Cortex of kidney (tissue), 1 donor: ENCODE measurements at places on chromosomes 3 and 15.

DNA sequence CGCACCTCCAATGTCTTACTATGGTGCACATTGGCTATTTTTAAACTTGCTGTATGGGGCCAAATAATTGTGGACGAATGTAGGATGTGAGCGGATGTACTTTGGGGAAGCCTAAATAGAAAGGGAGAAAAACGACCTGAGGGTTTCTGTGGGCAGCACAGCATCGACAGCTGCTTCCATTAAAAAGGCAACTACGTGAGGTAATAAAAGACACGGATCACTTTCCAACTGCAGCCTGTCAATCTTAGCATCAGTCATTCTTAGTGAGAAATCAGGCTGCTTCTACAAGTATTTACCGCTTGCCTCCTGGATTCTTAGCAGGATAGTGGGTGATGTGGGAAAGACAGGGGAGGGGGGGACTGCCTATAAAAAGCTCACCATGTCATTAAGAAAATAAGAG lies 186.7 kb upstream of the SLC2A2 start:
- DNase-seq = no peak

GRCh38 chr3:159796744-159797143 lies 191.9 kb upstream of the IL12A start:
- no peak for DNase-seq

DNA sequence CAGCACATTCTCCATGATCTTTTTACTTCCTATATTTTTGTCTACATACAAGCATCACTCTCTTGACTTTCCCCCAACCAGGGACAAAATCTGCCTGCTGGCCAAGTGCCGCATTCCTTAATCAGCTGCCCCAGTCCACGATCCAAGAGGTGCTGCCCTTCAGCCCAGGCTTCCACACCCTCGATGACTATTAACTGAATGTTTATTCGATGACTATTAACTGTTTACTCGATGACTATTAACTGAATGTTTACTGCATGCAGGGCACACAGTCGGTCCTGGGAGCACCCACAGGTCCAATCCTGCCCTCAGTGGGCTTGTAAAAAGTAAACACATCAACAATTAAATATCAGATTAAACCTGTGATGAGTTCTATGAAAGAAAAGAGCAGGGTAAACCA lies 256.9 kb downstream of the ARRDC4 start:
- no peak for DNase-seq

- no peak for DNase-seq
Measured at GRCh38 chr15:67736810-67737209, 88.5 kb upstream of the SKOR1 start.

GRCh38 chr3:47016934-47017435 lies 37.5 kb downstream of the NBEAL2 start:
- no peak for DNase-seq

DNA sequence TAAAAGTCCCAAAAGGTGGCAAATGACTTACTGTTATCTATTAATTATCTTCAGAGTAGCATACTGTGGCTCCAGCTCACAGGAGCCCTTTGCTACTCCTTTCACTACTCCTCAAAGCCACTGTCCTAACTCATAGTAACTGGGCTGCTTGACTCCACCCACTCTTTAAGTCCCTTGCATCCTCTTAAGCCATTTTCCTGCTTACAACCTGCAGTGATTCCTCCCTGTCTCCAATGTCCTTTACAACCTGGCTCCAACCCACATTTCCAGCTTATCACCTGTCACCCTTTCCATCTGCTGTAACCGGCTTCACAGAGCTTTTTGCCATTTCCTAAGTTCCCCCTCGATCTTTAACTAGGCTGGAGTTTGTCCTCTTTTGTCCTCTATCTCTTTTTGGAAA lies 388.1 kb downstream of the FGF12 start:
- no peak for DNase-seq

DNA sequence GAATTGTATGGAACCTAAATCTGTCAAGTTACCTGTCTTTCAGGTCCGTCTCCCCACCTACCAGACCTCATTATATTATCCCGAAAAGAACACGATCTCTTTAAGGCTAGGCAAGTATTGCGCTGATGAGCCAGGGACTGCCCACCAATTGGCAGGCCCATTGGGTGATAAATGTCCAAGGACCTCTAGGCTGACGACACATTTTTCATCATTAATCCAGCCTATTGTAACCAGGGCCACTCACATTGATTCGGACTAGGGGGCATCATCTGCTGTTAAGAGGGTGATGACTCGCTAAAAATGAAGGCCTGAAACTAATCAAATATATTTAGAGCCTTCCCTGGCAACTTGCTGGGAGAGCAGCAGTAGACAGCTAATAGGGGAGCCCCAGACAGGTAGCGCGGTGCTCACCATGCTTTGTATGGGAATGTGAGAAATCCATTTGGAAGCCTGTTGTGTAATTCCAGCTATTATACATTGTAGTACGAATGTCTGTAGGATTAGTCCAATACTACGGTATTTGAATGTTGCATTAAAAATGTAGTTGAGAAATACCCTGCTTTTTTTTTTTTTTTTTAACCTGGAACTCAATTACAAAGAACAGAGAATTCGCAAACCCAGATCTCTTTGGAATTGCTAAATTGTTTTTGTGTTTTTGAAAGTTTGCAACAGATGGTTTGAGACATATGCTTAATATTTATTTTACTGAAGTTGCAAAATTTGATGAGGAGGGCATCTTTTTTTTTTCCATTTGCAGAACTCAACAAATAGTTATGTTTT lies 156.1 kb downstream of the ROBO2 start:
- DNase-seq = no peak

- no peak for DNase-seq
Measured at GRCh38 chr15:56058986-56059385, 65.6 kb upstream of the NEDD4 start.

DNA sequence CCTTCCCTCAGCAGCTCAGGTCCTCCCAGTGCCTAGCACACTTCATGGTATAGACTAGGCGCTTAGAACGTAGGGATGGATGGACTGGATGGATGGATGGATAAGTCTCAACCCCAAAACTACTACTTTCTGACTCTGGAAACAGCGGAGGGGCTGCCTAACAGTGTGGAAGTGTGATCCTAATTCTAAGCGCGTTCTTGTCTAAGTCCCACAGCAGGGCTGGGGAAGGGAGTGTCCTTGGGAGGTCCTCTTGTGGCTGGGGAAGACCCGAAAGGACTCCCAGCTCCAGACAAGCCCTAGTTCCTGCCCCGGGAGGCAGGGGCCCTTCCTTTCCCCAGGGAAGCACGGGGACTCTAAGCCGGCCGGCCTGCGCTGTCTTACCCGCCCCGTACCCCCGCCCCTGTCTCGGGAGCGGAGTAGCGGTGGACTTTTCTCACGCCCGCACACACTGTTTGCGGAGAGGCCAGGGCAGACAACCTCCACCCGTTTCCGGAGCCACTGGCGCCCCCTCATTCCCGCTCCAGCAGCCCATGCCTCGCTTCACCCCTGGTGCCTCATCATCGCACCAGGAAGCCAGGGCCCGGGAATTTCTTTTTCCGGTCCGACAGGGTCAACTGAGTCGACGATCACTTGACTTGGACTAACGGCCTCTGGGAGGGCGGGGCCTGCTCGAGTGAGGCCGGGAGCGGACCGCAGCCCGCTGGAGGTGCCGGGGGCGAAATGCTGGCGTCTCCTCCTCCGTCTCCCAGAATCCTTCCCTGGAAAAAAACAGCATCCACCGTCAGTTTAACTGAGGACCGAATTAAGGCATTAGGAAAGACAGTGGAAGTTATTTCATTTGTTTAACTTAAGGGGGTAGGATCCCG lies 133.3 kb downstream of the TBC1D2B start:
- DNase-seq = no peak

GRCh38 chr3:177377166-177377565 lies 179.9 kb upstream of the TBL1XR1 start:
- no peak for DNase-seq

GRCh38 chr3:111531446-111531845 lies 10.6 kb upstream of the CD96 start:
- no peak for DNase-seq

GRCh38 chr3:104510131-104510849 lies 856.4 kb upstream of the ALCAM start:
- DNase-seq = no peak

GRCh38 chr3:197303452-197303851 lies 5.0 kb upstream of the DLG1 start:
- no peak for DNase-seq

DNA sequence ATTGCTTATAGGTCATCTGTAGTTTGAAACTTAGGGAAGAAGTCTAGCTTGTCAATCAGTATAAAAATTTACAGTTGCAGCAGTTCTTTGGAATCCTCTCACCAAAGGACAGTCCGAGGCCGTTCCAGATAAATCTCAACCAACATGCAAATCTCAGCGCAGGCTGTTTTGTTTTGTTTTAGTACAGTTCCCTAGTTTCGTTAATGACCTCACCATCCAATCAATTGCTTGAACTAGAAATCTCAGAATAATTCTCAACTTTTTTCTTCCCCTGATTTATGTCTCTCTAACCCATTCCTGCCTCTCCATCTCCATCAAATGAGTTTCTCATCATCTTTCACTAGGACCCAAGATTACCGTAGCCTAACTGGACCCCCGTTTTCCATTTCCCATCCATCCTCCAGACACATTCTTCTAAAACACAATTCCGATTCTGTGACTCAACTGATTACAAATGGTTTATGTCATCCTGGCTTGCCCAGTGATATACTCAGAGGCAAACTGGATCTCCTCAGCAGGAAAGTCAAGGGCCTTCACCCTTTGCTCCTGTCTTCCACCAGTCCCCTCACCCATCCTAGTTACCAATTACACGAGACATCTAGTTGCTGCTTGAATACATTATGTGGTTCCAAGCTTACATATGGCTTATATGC lies 1.3 kb downstream of the SMCO1 start:
- DNase-seq = no peak

DNA sequence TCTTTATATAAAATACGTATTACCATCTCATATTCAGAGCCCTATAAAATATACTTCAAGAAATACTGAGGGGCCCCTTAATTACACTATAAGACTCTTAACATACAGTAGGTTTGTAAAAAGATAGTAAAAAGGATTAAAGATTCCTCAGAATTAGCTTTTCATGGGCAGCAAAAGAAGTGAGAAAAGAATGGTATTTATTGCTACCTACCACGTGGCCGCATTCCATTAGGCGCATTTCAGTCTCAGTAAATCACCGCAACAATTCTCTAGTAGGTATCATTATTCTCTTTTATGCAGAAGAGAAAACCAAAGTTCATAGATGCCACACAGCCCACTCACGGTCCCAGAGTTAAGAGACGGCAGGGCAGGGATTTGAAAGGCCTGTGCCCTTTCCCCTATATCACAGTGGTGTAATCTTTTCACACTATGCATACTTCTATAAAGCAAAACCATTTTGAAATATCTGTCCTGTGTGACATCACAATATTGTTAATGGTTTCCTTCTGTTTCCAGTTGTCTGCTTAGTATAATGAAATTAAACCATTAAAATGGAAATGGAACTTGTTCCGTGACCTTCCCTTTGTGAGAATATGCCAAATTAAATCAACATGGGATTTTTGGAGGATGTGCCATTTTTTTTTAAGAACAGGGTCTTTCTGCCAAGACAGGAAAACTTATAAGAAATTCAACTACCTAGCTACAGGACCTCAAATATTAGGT lies 1072.2 kb downstream of the FHIT start:
- DNase-seq = no peak

DNA sequence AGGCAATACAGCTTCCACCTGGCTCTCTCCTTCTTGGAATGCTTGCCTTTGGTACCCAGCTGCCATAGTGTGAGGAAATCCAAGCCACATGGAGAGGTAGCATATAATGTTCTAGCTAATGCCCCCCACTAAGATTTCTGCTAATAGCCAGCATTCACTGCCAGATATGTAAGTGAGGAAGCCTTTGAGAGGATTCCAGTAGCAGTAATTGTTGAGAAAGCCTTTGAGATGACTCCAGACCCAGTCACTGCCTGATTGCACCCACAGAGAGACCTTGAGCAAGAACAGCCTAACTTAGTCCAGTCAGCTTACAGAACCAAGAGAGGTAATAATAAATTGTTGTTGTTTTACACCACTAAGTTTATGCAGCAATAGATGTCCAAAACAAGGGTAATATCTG lies 63.1 kb downstream of the STRIT1 start:
- DNase-seq = no peak

- no peak for DNase-seq
Measured at GRCh38 chr3:31004025-31004678, 109.7 kb upstream of the GADL1 start.

DNA sequence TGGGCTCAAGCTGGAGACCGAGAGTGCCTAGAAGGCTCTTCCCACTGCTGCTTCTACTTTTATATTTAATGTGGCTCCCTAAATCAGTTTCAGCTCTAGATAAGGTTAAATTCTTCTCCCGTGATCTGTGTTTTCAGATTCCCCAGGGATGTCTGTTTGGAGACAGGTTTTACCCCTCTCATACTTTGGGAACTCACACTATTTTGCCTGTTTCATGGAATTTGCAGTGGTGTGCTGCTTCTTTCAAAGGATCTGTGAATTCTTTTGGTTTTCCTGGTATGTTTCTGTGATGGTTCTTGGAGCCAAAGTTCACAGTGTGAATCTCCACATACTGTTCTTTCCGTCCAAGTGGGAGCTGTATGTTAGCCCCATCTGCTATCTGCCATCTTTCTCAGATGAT lies 238.3 kb upstream of the SLITRK3 start:
- no peak for DNase-seq

- no peak for DNase-seq
Measured at GRCh38 chr3:123791898-123792297, 92.2 kb downstream of the MYLK start.

GRCh38 chr3:87997966-87998365 lies 60.8 kb downstream of the CGGBP1 start:
- DNase-seq = no peak

GRCh38 chr15:93451265-93451664 lies 362.3 kb upstream of the RGMA start:
- DNase-seq = no peak

DNA sequence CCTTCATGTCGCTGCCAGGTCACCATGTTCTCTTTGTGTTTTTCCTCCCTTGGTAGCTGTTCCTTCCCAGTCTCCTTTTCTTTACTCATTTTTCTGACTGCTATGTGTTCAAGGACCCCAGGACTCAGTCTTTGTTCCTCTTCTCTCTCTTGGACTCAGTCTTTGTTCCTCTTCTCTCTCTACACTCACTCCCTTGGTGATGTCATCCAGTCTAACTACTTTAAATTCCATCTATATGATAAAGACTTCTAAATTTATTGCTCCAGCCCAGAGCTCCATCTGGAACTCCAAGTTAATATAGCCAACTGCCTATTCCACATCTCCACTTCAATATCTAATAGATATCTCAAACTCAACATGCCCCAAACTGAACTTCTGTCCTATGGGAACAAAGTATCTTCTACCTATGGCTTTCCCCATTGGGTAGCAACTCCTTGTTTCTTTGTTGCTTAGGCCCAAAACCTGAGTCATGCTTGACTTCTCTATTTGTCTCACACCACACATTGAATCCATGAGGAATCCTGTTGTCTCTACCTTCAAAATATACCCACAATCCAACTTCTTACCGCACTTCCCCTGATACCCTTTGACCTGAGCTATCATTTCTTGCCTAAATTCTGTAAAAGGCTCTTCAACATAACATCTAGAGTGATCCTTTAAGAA lies 4.9 kb upstream of the DYNC1LI1 start:
- no peak for DNase-seq
